ENCODE measurements at places on chromosomes 11 and 22.

GRCh38 chr11:110573411-110573810, 138.8 kb downstream of the ARHGAP20 start:
- DNase-seq: no peak

GRCh38 chr22:24007253-24008021, 2.2 kb upstream of the GSTT4 start:
- DNase-seq: no peak

DNA sequence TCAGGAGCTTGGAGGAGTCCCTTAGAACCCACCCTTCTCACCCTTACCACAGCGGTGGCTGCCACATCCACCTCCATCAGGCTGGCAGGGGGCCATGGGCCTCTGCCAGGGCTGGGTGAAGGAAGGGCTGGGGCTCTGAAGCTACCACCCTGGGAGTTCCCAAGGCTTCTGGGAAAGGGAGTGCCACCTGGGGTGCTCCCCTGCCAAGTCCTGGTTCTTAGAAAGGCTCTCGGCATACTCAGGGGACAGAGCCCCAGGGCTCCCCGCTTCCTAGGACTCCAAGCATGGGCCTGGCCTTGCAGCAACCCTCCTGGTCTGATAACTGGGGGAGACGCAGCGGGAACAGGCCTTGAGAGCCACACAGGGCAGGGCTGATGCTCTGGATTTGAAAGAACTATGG, 438 bp upstream of the PLA2G3 start:
- DNase-seq: no peak

- DNase-seq: no peak
Observed at GRCh38 chr11:115084231-115084630, 405.9 kb downstream of the NXPE2 start.

DNA sequence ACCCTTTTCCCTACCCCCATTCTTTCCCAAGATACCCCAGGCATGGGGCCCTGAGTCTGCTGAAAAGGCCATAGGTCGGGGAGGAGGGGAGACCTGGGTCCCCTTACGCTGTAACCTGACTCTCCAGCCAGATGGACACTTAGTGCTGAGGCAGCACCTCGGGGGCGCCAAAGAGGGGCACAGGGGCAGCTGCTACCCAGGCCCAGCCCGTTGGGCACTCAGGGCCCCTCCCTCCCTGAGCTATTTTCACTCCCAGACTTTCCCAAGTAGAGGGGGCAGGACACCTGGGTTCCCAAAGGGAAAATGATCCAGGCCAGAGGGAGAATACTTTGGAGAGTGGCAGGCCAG, 933 bp downstream of the ACTN3 start:
- DNase-seq: no peak

- DNase-seq: no peak
Observed at GRCh38 chr11:36373016-36374010, 77.2 kb downstream of the PRR5L start.

DNA sequence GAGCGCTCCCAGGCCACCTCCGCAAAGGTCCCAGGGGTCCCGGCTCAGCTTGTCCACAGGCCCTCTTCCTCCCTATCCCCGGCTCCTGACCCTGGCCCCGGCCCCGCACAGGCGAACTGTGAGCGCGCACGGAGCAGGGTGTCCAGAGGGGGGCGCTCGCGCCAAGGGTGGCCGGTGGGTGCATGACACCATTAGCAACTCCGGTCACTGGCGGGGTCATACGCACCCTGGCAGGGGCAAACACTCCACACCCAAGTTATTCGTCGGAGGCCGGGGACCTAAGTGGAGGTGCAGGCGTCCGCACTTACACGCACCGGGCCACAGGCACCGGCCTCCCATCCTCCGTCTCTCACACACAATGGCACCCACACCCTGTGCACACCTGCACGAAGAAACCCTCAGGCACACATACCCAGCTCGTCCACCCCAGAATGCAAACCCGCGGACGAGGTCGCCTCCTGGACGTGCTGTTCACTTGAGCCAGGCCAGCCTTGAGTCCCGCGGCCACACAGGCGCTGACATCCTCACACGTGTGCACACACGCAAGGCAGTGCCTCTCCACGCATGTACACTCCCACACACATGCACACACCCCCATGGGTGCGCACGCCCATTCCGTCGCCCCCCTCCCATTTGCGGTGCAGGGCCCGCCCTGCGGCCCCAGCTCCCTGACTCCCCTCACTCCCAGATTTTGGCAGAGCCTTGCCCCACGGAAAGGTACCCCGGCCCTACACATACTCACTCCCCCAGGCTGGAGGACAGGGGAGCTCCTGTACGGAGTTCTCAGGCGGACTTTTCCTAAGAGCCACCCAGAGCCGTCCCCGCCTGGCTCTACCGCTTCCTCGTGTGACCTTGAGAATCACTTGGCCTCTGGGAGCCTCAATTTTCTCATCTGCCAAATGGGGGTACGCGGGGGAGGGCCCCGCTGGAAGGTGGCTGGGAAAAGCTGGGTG, at the start of gene RASGRP2:
Gene RASGRP2 (minus strand): TSS at position 552 of the 953 bp plus-strand sequence. CDS start 1,276 bp downstream, outside the sequence.
- DNase-seq: peak; percentile 61

GRCh38 chr22:19958083-19959042, 16.7 kb upstream of the TXNRD2 start:
- DNase-seq: no peak

- DNase-seq: no peak
Observed at GRCh38 chr11:94275961-94276360, 28.4 kb upstream of the IZUMO1R start.

GRCh38 chr22:49344161-49344560, 483.5 kb downstream of the BRD1 start:
- no peak for DNase-seq

- no peak for DNase-seq
Observed at GRCh38 chr11:7154881-7155361, 66.1 kb downstream of the RBMXL2 start.

- no peak for DNase-seq
Observed at GRCh38 chr11:12276356-12276755, 101.0 kb upstream of the PARVA start.

- DNase-seq: no peak
Observed at GRCh38 chr11:36062796-36063365, 119.0 kb downstream of the LDLRAD3 start.

DNA sequence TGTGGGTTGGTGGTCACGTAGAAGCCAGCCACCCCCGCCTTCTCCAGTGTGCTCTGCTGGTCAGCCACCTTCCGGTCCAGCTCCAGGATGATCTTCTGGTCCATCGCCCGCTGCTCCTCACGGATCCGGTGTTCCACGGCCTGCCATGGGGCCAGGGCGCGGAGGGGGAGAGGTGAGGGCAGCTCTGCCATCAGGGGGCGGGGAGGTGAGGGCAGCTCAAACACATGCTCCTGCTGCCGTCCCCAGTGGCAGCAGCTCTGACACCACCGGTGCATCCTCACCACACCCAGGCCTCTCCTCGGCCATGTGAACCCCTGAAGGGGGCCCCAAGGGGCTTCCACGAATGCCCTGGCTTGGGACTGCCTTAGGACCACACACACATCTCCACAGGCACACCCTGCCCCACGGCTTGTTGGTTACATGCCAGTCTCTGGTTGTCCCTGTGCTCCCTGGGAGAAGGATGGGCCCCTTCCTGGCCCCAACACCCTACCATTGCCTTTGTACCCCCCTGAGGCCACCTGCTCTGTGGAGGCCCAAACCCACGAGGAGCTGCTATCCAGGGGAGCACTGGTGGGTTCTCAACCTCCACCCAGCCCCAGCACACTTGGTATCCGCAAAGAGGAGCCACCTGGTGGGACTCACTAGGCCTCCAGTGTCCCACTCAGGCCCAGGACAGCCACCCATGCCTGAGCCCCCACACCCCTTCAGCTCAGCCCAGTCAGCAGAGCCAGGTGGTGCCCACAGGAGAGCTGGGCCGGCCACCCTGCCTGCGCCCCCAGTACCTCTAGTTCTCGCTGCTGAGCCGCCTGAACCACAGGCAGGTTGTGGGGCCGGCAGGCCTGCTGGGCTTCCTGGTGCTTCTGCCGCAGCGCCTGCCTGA, 4.3 kb downstream of the DGCR6L start:
- no peak for DNase-seq

DNA sequence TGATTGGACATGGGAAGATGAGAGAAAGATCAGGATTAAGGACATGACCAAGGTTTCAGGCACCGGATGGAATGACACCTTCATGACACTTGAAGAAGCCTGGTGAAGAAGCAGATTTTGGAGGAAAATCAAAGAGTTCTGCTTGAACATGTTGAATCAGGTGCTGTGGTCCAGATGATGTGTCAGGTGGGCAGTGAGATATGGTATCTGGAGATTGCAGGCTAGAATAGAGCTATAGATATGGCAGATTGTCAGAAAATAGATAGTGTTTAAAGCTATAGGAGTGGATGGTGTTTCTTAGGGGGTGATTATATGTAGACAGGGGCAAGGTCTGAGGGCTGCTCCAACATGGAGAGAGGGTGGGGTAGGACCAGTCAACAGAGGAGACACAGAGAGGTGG, 40.2 kb downstream of the PANX1 start:
- DNase-seq: no peak

GRCh38 chr11:74321487-74322188, 10.2 kb upstream of the P4HA3 start:
- DNase-seq: peak; percentile 40

DNA sequence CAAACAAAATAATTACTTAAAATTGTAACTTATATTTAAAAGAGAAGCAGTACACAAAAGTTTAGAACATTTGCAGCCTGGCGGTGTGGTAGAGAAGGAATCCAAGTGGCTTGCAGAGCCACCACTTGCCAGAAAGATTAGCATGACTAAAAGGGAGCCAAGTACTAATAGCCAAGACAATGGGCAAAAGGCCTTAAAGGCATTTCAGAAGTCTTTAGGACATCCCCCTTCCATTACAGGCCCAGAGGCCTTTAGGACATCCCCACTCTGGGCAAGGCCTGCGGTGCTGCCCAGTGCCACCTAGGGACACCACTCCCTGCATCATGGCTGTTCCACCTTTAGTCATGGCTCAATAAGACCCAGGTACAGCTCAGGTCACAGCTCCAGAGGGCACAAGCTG, 32.4 kb downstream of the TMEM225 start:
- no peak for DNase-seq

- DNase-seq: no peak
Observed at GRCh38 chr11:12179531-12179930, 69.1 kb downstream of the MICAL2 start.

DNA sequence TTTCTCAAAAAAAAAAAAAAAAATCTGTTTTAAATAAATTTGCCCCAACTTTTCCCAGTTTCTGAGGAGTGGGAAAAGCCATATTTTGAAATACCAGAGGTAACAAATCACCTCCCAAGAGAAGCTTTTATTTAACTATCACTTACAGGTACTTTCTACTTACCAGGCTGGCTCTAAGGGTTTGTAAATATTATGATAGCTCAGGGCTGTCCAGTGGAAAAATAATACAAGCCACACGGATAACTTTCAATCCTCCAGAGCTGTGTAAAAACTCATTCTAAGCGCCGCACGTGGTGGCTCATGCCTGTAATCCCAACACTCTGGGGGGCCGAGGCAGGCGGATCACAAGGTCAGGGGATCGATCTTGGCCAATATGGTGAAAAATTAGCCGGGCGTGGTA, 5.6 kb upstream of the SEC14L4 start:
- no peak for DNase-seq

DNA sequence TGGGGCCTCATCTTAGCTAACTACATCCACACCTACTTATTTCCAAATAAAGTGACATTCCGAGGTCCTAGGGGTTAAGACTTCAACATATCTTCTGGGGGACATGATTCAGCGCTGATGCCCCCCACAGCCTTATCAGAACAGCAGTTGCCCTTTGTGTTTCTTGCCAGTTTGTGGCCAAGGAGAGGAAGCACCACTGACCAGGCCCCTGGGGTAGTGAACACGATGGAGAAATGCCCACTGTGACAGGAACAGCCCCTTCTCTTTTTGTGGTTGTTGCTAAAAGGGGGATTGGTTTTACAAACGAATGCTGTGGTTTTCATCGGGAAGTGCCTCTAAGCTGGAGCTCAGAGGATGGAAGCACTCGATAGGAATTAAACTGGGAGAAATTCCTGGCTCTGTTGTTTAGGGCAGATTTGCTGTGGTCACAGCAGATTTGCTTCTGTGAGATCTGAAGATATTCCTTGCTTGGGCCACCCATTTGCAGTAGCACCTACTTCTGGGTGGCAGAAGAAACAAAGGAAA, 88.8 kb downstream of the ABTB2 start:
- DNase-seq: no peak

DNA sequence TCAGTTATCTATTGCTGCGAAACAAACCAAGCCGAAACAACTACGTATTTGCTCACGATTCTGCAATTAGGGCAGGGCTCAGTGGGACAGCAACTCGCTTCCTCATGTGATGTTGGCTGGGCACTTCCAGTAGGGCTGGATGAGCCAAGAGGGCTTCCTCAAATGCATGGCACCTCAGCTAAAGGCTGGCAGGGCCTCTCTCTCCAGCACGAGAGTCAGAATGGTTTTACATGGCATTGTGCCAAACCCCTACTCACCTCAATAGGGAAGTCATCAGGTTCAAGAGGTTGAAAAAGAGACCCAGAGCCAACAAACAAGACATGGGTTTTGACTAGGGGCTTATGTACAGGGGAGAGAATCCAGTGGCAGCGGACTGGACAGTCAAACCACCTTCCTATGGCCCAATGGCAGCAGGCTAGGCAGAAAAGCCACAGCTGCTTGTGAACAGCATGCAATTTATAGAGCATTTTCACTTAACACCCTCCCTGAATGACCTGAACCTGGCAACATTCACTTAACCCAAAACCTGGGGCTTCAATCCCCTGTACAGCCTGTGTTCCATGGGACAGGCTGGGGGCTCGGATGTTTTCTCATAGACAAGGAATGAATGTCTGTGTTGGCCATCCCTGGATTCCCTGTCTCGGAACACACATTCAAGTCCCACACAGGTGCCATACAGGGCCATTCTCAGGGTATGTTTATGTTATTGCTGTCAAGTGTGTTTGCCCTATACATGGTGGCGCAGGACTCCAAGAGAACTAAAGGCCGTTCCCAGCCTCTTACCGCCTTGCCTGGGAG, 154.2 kb upstream of the NAV2 start:
- DNase-seq: no peak

DNA sequence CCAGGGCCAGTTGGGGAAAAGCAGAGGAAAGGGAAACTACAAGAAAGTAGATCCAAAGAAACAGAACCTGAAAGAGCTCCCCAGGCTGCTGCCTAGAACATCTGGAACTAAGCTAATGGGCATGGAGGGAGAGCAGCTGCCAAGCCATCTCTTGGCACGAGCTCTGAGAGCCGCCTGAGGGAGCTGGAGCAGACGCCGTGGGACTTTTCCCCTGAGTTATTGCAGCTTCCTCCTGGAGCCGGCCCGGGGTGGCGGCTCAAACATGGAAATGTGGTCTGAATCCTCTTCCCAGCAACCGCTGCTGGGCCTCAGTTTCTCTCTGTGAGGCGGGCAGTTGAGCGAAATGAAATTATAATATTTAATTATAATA, 41.8 kb downstream of the LIF start:
- no peak for DNase-seq

GRCh38 chr11:25899617-25900160, 432.2 kb upstream of the ANO3 start:
- DNase-seq: no peak

DNA sequence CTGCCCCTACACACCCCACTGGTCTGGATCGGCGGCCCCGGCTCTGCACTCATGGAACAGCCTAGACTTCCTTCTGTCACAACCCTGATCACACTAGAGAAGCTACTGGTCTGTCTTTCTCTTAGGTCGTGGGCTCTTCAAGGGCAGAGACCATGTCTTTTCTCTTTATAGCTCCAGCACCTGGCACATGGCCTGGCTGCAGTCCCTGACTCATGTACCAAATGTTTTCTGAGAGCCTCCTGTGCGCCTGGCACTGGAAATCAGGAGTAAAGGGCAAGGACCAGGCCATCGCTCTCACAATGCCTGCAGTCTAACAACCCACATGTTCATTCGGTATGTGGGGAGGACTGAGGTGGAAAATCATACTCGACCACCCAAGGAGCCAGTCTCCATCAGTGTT, 7.5 kb downstream of the ASCC2 start:
- DNase-seq: no peak

Data from T47D (cell line).